Parietal lobe (tissue), 2 donors: ENCODE measurements at places on chromosomes 16 and 17. TPM values are rescaled to one million over a fixed set of nuclear protein-coding genes. Genes with fewer than 3 reads are reported as not detected.

Gene GCGR
- not detected for total RNA-seq

Gene GAS2L2
- total RNA-seq, result 0.31 TPM

Gene TTLL6
- not detected for total RNA-seq

Gene GRIN2A
- 18.5 TPM for total RNA-seq

Gene PAFAH1B1
- 424 TPM for total RNA-seq

Gene DNAAF1
- 0.94 TPM for total RNA-seq

Gene DPEP3
- total RNA-seq, result not detected

Gene GPRC5C
- total RNA-seq, result 5.6 TPM

Gene TPSD1
- total RNA-seq, result not detected

Gene SGCA
- not detected for total RNA-seq

Gene CNTROB
- 46.0 TPM for total RNA-seq

Gene FBXW10
- 0.63 TPM for total RNA-seq

Gene PRR15L
- total RNA-seq, result not detected

Gene SLC9A5
- total RNA-seq, result 0.94 TPM

Gene TOP2A
- 39.8 TPM for total RNA-seq

Gene CDH5
- 7.8 TPM for total RNA-seq

Gene CEMP1
- not detected for total RNA-seq

Gene EVPL
- total RNA-seq, result not detected

Gene KRT28
- total RNA-seq, result not detected

Gene MAP2K3
- 4.1 TPM for total RNA-seq

Gene TP53TG3B
- total RNA-seq, result not detected

Gene SLC16A13
- 0.31 TPM for total RNA-seq

Gene ZNF469
- 0.63 TPM for total RNA-seq

Gene HSD17B2
- total RNA-seq, result not detected

Gene SP6
- total RNA-seq, result not detected

Gene CEP95
- total RNA-seq, result 188 TPM

Gene DNAI2
- total RNA-seq, result not detected

Gene HOXB3
- not detected for total RNA-seq

Gene C16orf92
- total RNA-seq, result not detected

Gene TPSB2
- not detected for total RNA-seq

Gene TLCD1
- not detected for total RNA-seq

Gene COX6A2
- total RNA-seq, result not detected

Gene MYH2
- not detected for total RNA-seq

Gene MAP2K4
- 77.0 TPM for total RNA-seq

Gene CD300E
- total RNA-seq, result not detected

Gene CNP
- total RNA-seq, result 40.7 TPM

Gene OTOP3
- total RNA-seq, result not detected

Gene EME1
- 3.4 TPM for total RNA-seq

Gene CD68
- total RNA-seq, result 1.6 TPM

Gene ELMO3
- total RNA-seq, result 0.94 TPM

Gene ATP1B2
- total RNA-seq, result 16.6 TPM

Gene ADAD2
- not detected for total RNA-seq

Gene CACNG4
- total RNA-seq, result 62.3 TPM

Gene TMC8
- 2.5 TPM for total RNA-seq

Gene TVP23A
- total RNA-seq, result 31.9 TPM

Gene BFAR
- 63.5 TPM for total RNA-seq
